Muscle of leg (tissue), 16 donors: ENCODE measurements at places on chromosomes 7 and 10. TPM values are rescaled to one million over a fixed set of nuclear protein-coding genes. Genes with fewer than 3 reads are reported as not detected.

TMEM176B gene
- 10.2 TPM for polyA plus RNA-seq

ADAP1 gene
- polyA plus RNA-seq, result 6.1 TPM

PTEN gene
- 39.0 TPM for polyA plus RNA-seq

ERLIN1 gene
- 29.4 TPM for polyA plus RNA-seq

NRG3 gene
- 0.32 TPM for polyA plus RNA-seq

SPAM1 gene
- not detected for polyA plus RNA-seq

LLCFC1 gene
- 0.39 TPM for polyA plus RNA-seq

TMEM270 gene
- polyA plus RNA-seq, result not detected

CFAP69 gene
- polyA plus RNA-seq, result 2.8 TPM

TUBB8 gene
- 0.87 TPM for polyA plus RNA-seq

RHEB gene
- 75.6 TPM for polyA plus RNA-seq

ACTR1A gene
- 80.0 TPM for polyA plus RNA-seq

UNCX gene
- polyA plus RNA-seq, result not detected

CHST3 gene
- 15.4 TPM for polyA plus RNA-seq

NEUROD6 gene
- polyA plus RNA-seq, result 0.16 TPM

ANK3 gene
- 81.1 TPM for polyA plus RNA-seq

EBF3 gene
- 102 TPM for polyA plus RNA-seq

SAMD9L gene
- polyA plus RNA-seq, result 5.0 TPM

SLC29A4 gene
- 35.7 TPM for polyA plus RNA-seq

MYL7 gene
- 0.70 TPM for polyA plus RNA-seq

ZNF727 gene
- not detected for polyA plus RNA-seq

PARP12 gene
- 13.1 TPM for polyA plus RNA-seq

IL2RA gene
- polyA plus RNA-seq, result not detected

VPS50 gene
- 18.0 TPM for polyA plus RNA-seq

CTAGE8 gene
- polyA plus RNA-seq, result not detected

AKR1C8 gene
- polyA plus RNA-seq, result not detected

SVIL gene
- polyA plus RNA-seq, result 141 TPM

MRPS33 gene
- 80.1 TPM for polyA plus RNA-seq

PCDH15 gene
- 0.53 TPM for polyA plus RNA-seq

SUN3 gene
- not detected for polyA plus RNA-seq

ZNF862 gene
- polyA plus RNA-seq, result 9.0 TPM

TMEM273 gene
- polyA plus RNA-seq, result 5.6 TPM

ARHGAP22 gene
- 1.2 TPM for polyA plus RNA-seq

ODAD2 gene
- polyA plus RNA-seq, result 0.62 TPM

CAV2 gene
- 47.4 TPM for polyA plus RNA-seq

TUBAL3 gene
- 0.28 TPM for polyA plus RNA-seq

DMBT1 gene
- polyA plus RNA-seq, result 0.05 TPM

MRC1 gene
- 11.6 TPM for polyA plus RNA-seq

NACAD gene
- polyA plus RNA-seq, result 5.0 TPM

CPXM2 gene
- 3.3 TPM for polyA plus RNA-seq

ZNF365 gene
- 0.11 TPM for polyA plus RNA-seq

CACNB2 gene
- 1.3 TPM for polyA plus RNA-seq

HDAC9 gene
- 27.3 TPM for polyA plus RNA-seq

STOX1 gene
- 3.0 TPM for polyA plus RNA-seq

PROSER2 gene
- 3.9 TPM for polyA plus RNA-seq

NPTX2 gene
- polyA plus RNA-seq, result 18.7 TPM

ANXA8L1 gene
- 0.45 TPM for polyA plus RNA-seq

ERV3-1 gene
- 12.1 TPM for polyA plus RNA-seq

DRGX gene
- polyA plus RNA-seq, result not detected

POLR2J2 gene
- polyA plus RNA-seq, result 2.3 TPM

PVRIG gene
- 6.4 TPM for polyA plus RNA-seq

PNLIPRP2 gene
- polyA plus RNA-seq, result 0.43 TPM

ECHS1 gene
- polyA plus RNA-seq, result 107 TPM

FAM25C gene
- polyA plus RNA-seq, result not detected

DOCK1 gene
- polyA plus RNA-seq, result 52.9 TPM

CDH23 gene
- polyA plus RNA-seq, result 5.4 TPM

ELMO1 gene
- polyA plus RNA-seq, result 25.0 TPM
